AG04449 (cell line): ENCODE measurements at places on chromosomes 7 and 10.
A peak's percentile ranks its signal among the peaks of the same experiment; 100 is the strongest.

GRCh38 chr7:49635800-49636199, 137.6 kb upstream of the VWC2 start:
- no peak for DNase-seq

DNA sequence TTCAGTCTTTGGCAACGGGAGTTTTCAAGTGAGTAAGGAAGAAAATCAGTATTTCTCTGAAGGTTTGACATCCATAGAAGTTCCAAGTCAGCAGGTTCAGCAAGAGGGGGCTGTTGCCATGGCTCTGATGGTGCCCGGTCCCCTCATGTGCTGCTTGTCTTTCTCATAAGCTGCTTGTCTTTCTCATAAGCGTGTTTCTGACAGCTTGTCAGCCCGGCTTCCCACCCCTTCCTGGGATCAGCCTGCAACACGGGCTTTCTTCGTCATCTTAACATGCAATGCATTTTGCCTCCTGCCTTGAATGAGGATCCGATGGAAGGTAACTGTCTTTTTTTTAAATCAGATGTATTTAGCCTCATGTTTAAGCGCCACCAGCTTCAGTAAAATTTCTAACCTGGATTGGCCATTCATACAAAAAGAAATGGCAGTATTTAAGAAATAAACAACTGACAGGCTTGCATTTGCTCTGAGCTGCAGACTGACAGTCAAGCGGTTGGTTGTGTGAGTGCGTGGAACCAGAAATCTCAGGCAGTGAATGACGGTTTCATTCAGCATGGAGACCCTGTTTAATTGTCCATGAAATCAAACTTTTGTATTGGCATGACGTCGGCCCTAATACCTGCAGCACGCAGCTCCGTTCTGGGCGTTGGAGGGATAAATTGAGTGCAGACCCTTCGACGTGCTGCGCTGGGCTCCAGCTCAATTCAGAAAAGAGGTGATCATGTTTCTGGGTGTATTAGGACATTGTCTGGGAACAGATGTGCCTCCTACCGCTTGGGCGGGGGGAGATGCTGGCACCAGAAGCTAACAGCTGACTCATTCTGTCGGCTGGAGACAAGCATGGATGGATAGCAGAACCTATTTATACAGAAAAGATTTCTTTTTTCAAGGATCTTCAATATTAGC, 454.7 kb upstream of the FOXK1 start:
- no peak for DNase-seq

- no peak for DNase-seq
Measured at GRCh38 chr7:144032985-144033709, 15.6 kb upstream of the OR2A5 start.

- no peak for DNase-seq
Measured at GRCh38 chr7:147070886-147071285, 954.3 kb downstream of the CNTNAP2 start.

GRCh38 chr10:34697351-34698247, 117.5 kb downstream of the PARD3 start:
- no peak for DNase-seq

GRCh38 chr7:135447748-135448147, 62.2 kb downstream of the CNOT4 start:
- no peak for DNase-seq

- no peak for DNase-seq
Measured at GRCh38 chr10:16292366-16292765, 144.4 kb upstream of the PTER start.

DNA sequence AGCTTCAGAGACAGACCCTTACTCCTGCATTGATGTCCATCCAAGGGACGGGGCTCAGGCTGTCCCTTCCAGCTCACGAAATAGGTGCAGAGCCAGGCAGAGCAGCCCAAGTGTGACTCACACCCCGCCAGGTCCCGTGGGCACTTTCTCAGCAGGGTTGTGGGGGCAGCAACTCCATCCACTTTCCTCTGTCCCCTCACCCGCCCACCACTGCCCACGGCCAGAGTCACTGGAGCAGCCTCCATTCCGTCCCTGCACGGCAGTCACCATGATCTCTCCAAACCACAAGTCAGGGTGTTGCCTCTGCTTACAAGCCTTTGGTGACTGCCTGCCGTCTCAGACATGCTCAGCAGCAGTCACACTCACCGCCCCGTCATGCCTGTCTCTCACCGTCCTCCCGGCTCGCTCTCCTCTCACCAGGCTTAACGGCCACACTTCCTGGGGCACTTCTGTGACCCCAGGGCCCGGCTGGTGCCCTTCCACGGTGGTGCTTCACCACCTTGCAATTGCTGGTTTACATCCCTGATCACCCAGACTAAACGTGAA, 39.3 kb downstream of the CALML3 start:
- DNase-seq, result peak; percentile 21

DNA sequence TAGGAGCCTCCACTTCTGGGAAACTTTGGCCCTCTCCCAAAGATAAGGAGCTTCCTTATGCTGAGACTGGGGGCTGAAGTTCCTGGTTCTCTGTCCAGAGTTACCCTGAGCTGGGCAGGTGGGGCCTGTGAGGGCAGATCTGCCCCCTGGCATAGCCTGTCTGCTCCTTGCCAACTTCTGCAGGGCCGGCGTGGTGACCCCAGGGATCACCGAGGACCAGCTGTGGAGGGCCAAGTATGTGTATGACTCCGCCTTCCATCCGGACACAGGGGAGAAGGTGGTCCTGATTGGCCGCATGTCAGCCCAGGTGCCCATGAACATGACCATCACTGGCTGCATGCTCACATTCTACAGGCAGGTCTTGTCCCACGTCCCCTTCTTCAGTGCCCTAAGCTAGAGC, 4.3 kb downstream of the SFXN3 start:
- DNase-seq, result no peak

- DNase-seq, result no peak
Measured at GRCh38 chr10:89085153-89085552, 94.6 kb downstream of the FAS start.

GRCh38 chr10:123784646-123785045, 107.0 kb downstream of the CPXM2 start:
- DNase-seq, result no peak

DNA sequence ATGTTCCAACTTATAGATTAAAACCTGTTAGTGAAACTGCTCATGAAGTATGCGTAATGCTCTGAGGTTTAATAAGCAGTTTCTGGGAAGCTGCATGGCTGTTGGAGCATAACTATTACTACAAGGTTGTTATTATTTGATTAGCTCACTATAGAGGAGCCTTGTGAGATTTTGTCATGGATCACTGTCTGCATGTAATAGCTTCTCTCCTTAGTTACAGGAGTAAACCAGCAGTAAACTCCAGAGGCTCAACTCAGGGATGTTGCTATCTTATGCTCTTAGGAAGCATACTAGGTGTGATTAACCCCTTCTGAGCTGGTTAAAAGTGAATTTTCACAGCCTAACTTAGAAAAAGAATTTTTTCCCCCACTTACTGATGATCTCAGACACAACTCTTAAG, 63.6 kb upstream of the IFRD1 start:
- no peak for DNase-seq

DNA sequence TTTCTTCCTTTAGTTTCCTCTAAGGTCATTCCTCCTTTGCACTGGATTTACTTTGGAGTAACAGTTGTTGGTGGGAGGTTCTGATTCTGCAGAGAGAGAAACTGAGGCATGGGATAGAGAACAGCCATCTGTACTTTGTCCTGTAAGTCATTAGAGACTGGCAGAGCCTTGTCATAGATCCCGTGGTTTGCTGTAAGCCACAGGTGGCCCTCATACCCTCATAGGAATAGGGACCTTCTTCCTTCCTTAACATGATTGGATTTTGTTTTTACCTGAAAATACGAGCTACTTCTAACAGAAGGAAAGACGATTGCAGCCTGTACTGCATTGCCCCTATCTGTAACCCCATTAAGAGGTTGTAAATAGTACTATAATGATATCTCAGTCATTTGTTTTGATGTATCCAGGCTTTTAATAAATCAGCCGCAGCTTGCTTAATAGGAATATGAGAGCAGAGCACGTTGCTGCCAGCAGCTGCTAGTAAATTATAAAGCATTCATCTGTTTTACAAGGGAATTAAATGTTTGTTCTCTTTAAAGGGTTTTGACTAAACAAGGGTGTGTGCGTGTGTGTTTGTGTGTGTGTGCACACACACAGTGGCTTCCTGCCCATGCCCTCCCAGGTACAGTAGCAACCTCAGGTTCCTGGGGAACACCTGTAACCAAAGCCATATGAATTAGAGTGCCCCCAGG, 249.8 kb downstream of the AUTS2 start:
- DNase-seq, result no peak

DNA sequence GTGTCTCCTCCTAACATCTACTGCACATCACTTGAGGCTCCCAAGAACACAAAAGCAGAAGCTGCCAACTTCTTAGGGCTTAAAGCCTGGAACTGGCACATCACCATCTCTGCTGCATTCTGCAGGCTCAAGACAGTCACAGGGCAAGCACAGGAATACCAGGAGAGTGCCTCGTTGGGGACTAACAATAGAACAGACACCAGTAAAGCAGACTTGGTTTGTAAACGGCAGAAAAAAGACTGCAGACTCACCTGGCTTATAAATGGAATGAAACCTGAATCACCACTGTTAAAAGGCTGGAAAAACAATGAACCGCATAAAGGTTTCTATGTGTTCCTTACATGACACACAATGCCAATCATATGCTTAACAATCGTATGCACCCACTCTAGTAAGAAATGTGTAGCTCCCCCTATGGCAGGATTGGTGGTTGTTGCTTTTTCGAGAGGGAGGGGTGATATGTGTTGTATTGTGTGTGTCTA, 12.8 kb downstream of the RHEB start:
- no peak for DNase-seq

GRCh38 chr7:94294471-94295131, 100.1 kb upstream of the COL1A2 start:
- no peak for DNase-seq

DNA sequence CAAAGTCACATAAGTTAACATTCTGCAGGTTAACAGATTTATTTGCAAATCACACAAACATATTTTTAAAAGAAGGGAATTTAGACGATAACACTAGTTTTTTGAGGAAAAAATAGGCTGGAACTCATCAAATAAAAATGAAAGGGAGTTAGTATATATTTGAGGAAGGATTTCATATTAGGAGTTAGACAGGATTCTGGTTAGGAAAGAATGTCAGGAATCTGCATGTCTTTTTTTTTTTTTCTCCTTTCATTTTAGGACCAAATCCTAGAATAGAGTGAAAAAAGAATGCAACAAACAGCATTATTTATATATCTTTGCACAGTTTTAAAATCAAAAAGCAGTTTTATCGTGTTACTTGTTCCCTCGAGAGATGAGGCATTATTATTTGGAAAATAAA, 8.9 kb upstream of the TRDMT1 start:
- DNase-seq, result no peak

GRCh38 chr10:93875032-93875358, 18.8 kb upstream of the SLC35G1 start:
- no peak for DNase-seq

DNA sequence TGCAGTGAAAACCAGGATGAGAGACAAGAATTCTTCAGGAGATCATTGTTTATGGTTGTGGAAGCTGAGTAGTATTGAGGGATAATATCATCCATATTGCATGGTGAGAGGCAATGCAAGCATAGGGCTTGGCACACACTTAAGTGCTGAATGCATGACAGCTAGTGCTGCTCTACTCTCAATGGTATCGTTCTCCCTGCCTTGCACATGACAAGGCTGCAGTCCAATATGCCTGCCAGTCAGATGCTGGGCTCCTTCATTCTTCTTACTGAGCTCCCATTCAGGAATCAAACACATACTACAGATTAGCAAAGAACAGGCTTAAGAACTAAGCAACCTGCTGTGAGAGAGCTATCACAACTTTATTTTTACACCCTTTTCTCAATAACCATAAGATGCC, 72.2 kb downstream of the SORCS1 start:
- DNase-seq, result no peak
